Heart right ventricle (tissue), 16 donors: ENCODE measurements at places on chromosomes 7 and 10. TPM values are rescaled to one million over a fixed set of nuclear protein-coding genes. Genes with fewer than 3 reads are reported as not detected.

Gene LIPF
- polyA plus RNA-seq: 0.65 TPM

Gene ANXA8
- 0.09 TPM for polyA plus RNA-seq

Gene UCN3
- polyA plus RNA-seq: not detected

Gene TRIM50
- 0.04 TPM for polyA plus RNA-seq

Gene WNT16
- polyA plus RNA-seq: not detected

Gene FGL2
- 3.4 TPM for polyA plus RNA-seq

Gene NAT16
- not detected for polyA plus RNA-seq

Gene PLEKHA1
- 16.7 TPM for polyA plus RNA-seq

Gene HOXA3
- 0.37 TPM for polyA plus RNA-seq

Gene MOSPD3
- 12.6 TPM for polyA plus RNA-seq

Gene SCD
- 62.7 TPM for polyA plus RNA-seq

Gene CD36
- 586 TPM for polyA plus RNA-seq

Gene TRIM73
- 2.6 TPM for polyA plus RNA-seq

Gene NUB1
- 22.6 TPM for polyA plus RNA-seq

DNA sequence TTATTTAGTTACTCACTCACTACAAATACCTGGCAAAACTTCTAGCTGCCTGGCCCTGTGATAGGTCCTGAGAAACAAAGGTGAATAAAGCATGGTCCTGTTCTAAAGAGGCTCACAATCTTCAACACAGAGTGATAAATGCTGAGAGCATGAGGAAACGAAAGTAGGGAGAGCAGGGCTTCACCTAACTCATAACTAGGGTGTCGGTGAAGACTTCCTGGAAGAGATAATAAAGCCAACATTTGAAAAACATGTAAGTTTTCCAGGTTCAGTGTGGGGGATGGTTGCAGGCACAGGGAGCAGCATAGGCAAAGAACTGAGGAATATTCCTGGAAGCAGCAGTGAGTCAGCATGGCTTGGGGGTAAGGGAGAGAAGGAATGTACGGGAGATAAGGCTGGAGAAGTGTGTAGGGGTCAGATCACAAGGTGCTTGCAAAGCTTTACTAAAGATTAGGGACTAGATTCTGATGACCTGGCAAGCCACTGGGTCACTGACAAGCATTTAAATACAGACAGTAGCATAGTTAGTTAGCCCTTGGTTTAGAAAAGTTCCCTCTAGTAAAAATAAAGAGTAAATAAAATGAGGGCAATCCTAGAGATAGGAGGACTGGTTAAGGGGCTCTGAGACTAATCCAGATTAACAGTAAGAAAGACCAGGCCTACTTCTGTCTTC lies 5.1 kb downstream of the KEL start:
- no peak overlapping the region for H3K4me3 ChIP-seq
- H3K4me1 ChIP-seq: no peaks in the 10 kb centered on the region
- H3K27ac ChIP-seq: no peak overlapping the region
- no peaks in the 10 kb centered on the region for H3K36me3 ChIP-seq
- no peaks in the 10 kb centered on the region for H3K27me3 ChIP-seq

DNA sequence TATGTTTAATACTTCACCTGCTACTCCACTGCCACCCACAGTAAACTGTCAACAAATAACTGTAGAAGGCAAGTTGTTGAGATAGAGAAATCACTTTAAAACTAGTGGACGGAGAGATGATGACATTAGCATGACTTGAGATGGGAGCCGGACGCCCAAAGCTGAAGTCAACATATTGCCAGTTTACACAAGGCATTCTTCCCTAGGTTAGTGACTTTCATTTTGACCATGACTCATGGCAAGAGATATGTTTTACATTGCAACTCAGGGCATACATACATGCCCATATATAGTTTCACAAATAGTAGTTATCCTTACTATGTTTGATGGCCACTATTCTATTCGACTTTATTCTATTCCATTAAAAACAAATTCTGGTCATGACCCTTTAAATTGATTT lies 296.6 kb downstream of the PLXNA4 start:
- no peak overlapping the region for H3K4me3 ChIP-seq
- H3K27me3 ChIP-seq: no peaks in the 10 kb centered on the region
- H3K36me3 ChIP-seq: no peaks in the 10 kb centered on the region
- no peak for DNase-seq

- H3K4me3 ChIP-seq: peak overlapping the region; percentile 44
- no peak overlapping the region for H3K27ac ChIP-seq
- no peak for DNase-seq
Measured at GRCh38 chr7:98869027-98869596, 702 bp downstream of the TMEM130 start.

DNA sequence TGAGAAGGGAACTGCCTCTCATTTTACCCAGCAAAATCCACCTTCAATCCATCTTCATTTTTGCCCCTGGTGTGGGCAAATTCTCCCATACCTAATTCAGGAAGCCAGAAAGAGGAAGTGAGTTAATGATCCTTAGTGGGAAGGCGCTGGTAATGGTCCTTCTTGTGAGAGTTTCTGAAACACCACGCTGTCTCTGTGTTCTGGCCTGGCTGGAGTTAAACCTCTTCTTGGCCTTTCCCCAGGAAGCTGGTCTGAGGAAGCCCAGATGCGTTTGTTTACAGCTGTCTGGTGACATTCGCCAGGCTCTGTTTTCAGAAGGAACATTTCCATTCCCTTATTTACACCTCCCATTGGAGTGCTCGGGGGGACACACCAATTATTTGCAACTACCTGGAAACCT lies 24.3 kb downstream of the HTRA1 start:
- peaks cover 17% of the 10 kb centered on the region for H3K36me3 ChIP-seq
- no peak overlapping the region for H3K27ac ChIP-seq
- H3K4me3 ChIP-seq: no peak overlapping the region

GRCh38 chr10:116947841-116948529 lies 57.0 kb downstream of the SHTN1 start:
- no peak for DNase-seq
- no peaks in the 10 kb centered on the region for H3K4me1 ChIP-seq
- no peak overlapping the region for H3K27ac ChIP-seq
- no peaks in the 10 kb centered on the region for H3K36me3 ChIP-seq
- no peak overlapping the region for H3K4me3 ChIP-seq

DNA sequence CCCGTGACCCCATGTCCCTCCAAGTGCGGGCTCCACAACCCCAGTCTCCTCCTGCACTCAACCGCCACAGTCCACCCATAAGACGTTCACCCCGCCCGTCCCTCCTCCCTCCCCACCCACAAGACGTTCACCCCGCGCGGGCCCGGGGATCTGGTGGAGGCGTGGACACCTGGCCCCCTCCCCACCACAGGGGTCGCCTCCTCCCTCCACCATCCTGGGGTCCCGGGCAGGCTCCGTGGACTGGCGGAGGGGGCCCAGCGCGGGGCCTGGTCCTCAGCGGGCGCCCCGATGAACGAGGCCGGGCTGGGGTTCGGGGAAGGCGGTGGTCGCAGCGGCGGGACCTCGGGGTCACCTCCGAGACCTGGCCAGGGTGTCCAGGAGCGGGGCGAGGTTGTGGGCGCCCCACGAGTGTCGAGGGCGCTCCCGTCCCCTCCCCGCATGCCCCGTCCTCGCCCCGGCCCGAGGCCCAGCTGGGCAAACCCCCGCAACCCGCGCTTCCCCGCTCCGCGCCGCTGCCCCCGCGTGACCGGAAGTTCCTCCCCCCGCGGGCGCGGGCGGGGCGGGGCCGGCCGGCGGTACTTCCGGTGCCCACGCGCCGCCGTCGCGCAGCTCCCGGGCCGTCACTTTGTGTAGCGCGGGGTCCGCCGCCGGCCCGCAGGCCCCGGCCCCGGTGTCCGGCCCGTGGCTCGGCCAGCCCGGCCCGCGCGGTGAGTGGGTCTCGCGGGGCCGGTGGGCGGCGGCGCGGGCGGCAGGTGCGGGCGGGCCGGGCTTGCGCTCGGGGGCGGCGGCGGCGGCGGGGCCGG lies at the start of gene ZNF316:
Gene ZNF316 (plus strand): TSS at position 578 of the 803 bp plus-strand sequence. CDS start 5,092 bp downstream, outside the sequence.
- peak within 1 kb of the TSS; percentile 91 for H3K27ac ChIP-seq
- H3K4me1 ChIP-seq: peaks cover 23% of the 10 kb centered on the region
- H3K36me3 ChIP-seq: peaks cover 30% of the 10 kb centered on the region
- H3K27me3 ChIP-seq: no peaks in the 10 kb centered on the region

DNA sequence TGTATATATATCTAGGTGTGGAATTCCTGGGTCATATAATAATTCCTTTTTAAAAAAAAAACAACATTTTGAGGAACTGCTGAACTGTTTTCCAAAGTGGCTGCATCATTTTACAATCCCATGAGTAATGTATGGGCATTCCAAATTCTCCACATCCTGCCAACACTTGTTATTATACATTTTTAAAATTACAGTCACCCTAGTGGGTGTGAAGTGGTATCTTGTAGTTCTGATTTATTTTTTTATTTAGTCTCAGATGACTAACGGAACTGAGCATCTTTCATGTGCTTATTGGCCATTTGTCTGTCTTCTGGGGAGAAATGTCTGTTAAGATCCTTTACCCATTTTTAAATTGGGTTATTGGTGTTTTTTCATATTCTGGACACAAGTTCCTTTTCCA lies 12.0 kb upstream of the KLHL7 start:
- H3K27me3 ChIP-seq: no peaks in the 10 kb centered on the region
- H3K4me1 ChIP-seq: no peaks in the 10 kb centered on the region
- no peak overlapping the region for H3K4me3 ChIP-seq
- no peak for DNase-seq
- no peak overlapping the region for H3K27ac ChIP-seq
- H3K36me3 ChIP-seq: no peaks in the 10 kb centered on the region

GRCh38 chr7:114791771-114792170 lies 130.1 kb upstream of the MDFIC start:
- no peak overlapping the region for H3K27ac ChIP-seq
- H3K27me3 ChIP-seq: no peaks in the 10 kb centered on the region
- DNase-seq: no peak
- H3K4me3 ChIP-seq: no peak overlapping the region

GRCh38 chr7:104386943-104387342 lies 58.5 kb downstream of the LHFPL3 start:
- H3K27ac ChIP-seq: no peak overlapping the region
- DNase-seq: no peak
- no peaks in the 10 kb centered on the region for H3K27me3 ChIP-seq

DNA sequence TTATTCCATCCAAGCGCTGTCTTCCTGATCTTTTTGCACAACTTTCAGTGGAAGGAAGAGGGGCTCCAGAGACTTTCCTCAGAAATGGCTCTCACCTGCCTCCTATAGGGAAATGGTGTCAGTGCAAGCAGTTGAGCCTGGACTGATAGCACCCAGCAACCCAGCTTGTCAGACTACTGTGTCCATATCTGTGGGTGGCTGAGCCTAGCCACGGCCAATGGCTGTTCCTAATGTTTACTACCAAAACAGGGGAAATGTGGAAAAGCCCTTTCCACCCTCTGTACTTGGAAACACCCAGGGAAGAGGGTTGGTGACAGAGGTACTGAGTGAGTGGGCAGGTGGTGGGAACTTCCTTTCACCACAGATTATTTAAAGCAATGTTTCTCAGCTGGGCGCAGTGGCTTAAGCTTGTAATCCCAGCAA lies 4.3 kb upstream of the YKT6 start:
- no peak overlapping the region for H3K4me3 ChIP-seq
- no peaks in the 10 kb centered on the region for H3K36me3 ChIP-seq
- peaks cover 21% of the 10 kb centered on the region for H3K27me3 ChIP-seq
- no peak overlapping the region for H3K27ac ChIP-seq
- no peak for DNase-seq
- H3K4me1 ChIP-seq: peaks cover 2% of the 10 kb centered on the region

DNA sequence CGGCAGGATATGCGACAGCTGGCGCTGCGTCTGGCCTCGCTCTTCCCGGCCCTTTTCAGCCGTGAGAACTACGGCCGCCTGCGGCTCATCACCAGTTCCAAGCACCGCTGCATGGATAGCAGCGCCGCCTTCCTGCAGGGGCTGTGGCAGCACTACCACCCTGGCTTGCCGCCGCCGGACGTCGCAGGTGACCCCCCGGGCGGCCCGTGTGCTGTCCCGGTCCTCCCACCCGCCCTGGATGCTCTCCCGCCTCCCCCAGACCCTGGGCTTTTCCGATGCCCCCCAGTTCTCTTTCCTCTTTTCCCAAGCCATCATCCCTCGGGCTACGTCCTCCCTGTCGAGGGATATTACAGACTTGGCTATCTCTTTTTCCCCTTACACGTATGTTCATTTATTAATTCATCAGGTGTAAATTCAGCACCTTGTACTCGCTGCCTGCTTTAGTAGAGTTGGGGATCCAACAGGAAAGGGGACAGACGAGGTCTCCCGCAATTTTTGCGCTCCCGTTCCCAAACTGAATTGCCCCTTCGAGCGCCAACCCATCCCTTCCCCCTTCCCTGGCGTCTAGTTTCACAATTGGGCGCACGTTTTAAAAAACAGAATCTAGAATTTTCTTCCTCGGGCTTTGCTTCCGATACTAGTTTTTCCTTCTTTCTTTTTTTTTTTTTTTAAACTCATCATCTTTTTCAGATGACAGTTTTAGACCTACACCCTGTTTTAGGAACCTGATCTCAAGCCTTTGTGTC lies 846 bp downstream of the MINPP1 start:
- no peaks in the 10 kb centered on the region for H3K36me3 ChIP-seq
- peak overlapping the region; percentile 78 for H3K27ac ChIP-seq
- peak; percentile 61 for DNase-seq

DNA sequence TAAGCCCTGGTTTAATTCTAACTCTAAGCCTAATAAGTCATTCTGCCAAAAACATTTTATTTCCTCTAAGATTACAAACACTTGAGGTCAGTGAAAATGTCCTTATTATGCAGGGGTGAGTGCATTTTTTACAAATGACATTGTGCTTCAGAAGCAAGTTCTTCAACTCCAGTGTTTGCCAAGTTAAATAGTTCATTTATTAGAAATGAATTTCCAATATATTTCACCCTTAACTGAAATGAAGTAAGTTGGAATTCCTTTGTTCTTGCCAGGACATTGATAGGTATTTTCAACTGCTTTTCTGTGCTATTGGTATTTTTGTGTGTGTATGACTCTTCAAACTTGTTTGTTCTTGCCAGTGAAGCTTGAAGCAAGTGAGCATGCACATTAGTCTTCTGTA lies 89.5 kb upstream of the CCDC6 start:
- no peak overlapping the region for H3K27ac ChIP-seq
- no peaks in the 10 kb centered on the region for H3K27me3 ChIP-seq
- no peak overlapping the region for H3K4me3 ChIP-seq
- H3K4me1 ChIP-seq: no peaks in the 10 kb centered on the region

DNA sequence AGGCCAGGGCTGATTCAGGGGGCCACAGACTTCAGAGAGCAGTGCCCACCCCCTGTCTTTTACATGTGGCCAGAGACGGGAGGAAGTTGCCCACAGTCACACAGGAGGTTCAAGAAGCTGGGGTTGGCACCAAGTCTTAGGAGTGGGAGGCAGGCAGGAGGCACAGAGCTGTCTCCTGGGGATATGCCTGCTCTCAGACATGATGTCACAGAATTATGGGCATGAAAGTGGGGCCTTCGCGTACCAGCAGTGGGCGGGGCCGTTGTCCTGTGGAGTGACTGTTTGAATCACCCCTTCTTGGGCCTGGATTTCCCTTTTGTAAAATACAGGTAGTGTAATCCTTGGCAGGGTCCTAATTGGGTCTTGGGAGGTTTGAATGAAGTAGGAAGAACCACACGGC lies 81.2 kb upstream of the PPIF start:
- peaks cover 99% of the 10 kb centered on the region for H3K4me1 ChIP-seq
- H3K27me3 ChIP-seq: no peaks in the 10 kb centered on the region
- H3K4me3 ChIP-seq: no peak overlapping the region
- peak overlapping the region; percentile 89 for H3K27ac ChIP-seq
- peaks cover 46% of the 10 kb centered on the region for H3K36me3 ChIP-seq
- DNase-seq: no peak
